ENCODE measurements at places on chromosomes 3 and 15. TPM values are rescaled to one million over a fixed set of nuclear protein-coding genes. Genes with fewer than 3 reads are reported as not detected.

CCRL2 gene
- 2.2 TPM for total RNA-seq

ILDR1 gene
- 2.6 TPM for total RNA-seq

MASP1 gene
- total RNA-seq: not detected

ACOX2 gene
- not detected for total RNA-seq

DNA sequence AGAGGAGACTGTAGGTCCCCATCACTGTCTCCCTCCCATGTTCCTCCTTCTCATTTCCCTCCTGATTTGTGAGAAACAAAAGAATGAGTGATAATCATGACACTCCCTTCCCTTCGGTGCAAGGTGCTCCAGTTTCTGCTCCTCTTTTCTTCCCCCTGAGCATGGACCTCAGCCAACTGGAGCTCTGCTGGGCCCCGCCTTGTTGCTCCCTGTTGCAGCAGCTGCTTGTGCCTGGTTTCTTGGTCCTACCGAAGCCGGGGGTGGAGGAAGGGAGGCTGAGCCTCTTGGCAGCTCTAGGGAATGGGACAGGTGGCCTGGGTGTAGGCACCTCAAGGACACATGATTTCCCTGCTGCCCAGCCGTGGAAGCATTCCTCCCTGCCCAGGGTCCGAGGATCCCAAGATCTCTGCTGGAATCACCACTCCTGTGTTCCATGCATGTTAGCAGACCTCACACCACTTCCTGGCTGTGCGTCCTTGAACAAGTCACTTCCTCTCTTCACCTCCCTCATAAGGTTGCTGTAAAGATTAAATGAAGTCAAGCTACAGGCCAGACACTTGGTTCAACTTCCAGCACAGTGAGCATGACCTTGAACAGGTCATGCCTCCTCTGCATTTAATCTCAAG lies 131.6 kb upstream of the ABHD17C start:
- no peak for DNase-seq

DNA sequence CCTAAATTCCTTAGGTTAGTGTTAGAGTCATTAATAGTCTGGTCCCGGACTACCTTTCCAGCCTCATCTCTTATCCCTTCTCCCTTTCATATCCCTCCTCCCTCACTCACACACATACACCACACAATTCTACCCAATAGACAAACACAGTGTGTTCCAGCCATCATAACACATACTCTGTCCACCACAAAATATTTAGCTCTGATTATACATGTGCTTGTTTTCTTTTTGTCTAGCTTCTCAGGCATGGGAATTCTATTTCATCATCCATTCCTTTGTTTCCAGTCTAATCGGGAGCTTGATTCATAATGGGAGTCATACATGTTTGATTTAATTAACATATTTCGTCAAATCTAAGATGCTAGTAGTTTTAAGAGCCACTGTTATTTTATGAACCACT lies 161.8 kb upstream of the BFSP2 start:
- DNase-seq: no peak

GRCh38 chr15:79032656-79033055 lies 57.9 kb downstream of the RASGRF1 start:
- no peak for DNase-seq

- no peak for DNase-seq
Measured at GRCh38 chr15:63107895-63108546, 13.6 kb upstream of the LACTB start.

- DNase-seq: no peak
Measured at GRCh38 chr15:31382713-31383045, 56.0 kb downstream of the KLF13 start.

GRCh38 chr3:69085833-69086722 lies 1.3 kb downstream of the ARL6IP5 start:
- peak; percentile 26 for DNase-seq
